ENCODE measurements at places on chromosomes 16 and 17.

GRCh38 chr16:17412221-17412620 lies 58.5 kb downstream of the XYLT1 start:
- no peak for DNase-seq

DNA sequence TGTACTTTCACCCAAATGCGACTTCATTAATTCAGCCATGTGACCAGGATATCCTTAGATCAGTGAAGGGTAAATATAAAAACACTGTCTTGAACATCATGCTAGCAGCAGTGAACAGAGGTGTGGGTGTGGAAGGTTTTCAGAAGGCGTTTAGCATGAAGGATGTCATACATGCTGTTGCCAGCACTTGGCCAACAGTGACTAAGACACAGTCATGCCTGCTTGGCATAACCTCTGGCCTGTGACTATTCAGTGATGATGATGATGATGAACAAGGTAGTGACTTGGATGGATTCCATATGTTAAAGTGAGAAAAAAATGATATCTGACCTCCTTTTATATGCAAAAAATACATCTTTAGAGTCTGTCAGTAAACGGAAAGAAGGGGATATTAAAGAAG lies 97.9 kb downstream of the MAP2K4 start:
- DNase-seq: no peak

DNA sequence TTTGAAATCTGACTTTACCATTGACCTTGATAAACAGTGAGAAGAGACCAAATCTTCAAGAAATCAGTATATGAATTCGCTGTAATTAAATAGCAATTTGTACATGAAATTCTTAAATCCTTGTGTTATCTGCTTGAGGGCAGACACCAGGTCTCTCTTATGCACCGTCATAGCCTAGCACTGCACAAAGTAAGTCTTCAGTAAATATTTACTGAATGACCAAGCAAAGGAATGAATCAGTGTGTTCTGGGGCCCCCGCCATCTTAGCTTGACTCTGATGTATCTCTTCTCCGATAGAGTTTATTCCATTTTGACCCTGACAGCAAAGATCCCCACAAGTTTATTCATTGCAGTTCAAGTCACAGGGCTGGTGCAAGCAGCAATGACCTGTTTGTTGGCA lies 328.0 kb downstream of the TMEM114 start:
- no peak for DNase-seq

- no peak for DNase-seq
Observed at GRCh38 chr17:28940675-28941074, 10.6 kb downstream of the PHF12 start.

- no peak for DNase-seq
Observed at GRCh38 chr17:60154616-60155426, 5.0 kb downstream of the CA4 start.
